ENCODE measurements at places on chromosomes 5 and 9. TPM values are rescaled to one million over a fixed set of nuclear protein-coding genes. Genes with fewer than 3 reads are reported as not detected.

SOWAHA gene
- total RNA-seq = 0.13 TPM

SLC36A2 gene
- total RNA-seq = not detected

CDH9 gene
- not detected for total RNA-seq

LHX3 gene
- total RNA-seq = not detected

SLC1A3 gene
- total RNA-seq = 16.2 TPM

AK3 gene
- 96.4 TPM for total RNA-seq

PCDHGA10 gene
- 4.1 TPM for total RNA-seq

PARP8 gene
- total RNA-seq = 25.2 TPM

LAMC3 gene
- 4.1 TPM for total RNA-seq

CYLC2 gene
- not detected for total RNA-seq

GRXCR2 gene
- not detected for total RNA-seq

WDR31 gene
- total RNA-seq = 1.3 TPM
